DMS53 (cell line): ENCODE measurements at places on chromosomes 12 and 14.

DNA sequence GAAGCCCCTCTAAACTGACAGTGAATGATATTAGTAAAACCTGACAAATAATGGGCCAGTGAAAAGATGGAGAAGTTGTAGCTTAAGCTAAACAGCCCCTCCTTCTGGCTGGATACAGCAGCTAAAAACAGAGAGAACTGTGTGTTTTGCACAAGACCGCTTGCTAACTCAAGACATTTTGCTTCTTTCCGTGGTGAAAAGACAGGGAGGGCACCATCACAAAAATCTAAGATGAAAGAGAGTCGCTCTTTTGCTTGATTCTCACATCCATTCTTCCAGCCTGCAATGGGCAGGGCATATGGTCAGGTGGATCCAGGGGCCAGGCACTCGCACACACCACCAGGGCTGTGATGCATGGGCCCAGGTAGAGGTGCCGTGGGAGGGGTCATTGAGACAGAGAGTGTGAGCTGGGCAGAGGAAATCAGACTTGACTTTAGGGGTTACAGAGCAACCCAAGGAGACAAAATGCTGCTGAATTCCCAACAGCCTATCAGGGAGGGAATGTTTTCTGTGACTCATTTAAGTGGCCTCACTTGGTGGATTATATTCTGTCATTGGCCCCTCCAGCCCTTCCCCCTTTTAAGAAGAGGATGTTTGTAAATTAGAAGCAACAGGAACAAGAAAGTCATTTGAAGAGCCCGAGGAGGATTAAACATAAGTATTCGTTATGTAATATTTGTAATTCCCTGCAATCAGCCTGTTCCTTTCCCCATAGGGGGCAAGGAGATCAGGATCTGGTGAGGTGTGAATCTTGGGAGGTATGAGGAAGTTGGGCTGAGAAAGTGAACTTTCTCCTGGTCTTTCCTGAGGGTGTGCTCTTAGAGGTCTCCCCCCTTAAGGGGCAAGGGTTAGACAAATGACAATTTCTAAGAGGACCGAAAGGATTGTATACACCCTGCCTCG, 12.3 kb downstream of the EMP1 start:
- peak; percentile 70 for DNase-seq

- peak; percentile 14 for DNase-seq
Observed at GRCh38 chr14:96793547-96793946, 3.6 kb upstream of the VRK1 start.

- no peak for DNase-seq
Observed at GRCh38 chr12:26058818-26059217, 66.0 kb downstream of the BHLHE41 start.

- no peak for DNase-seq
Observed at GRCh38 chr14:77582511-77582910, 33.9 kb downstream of the SPTLC2 start.

- DNase-seq = no peak
Observed at GRCh38 chr14:104579507-104579906, at the start of gene C14orf180. TSS of gene C14orf180 (plus strand) at chr14:104579764. CDS start at chr14:104586431, 6,667 bp downstream.

DNA sequence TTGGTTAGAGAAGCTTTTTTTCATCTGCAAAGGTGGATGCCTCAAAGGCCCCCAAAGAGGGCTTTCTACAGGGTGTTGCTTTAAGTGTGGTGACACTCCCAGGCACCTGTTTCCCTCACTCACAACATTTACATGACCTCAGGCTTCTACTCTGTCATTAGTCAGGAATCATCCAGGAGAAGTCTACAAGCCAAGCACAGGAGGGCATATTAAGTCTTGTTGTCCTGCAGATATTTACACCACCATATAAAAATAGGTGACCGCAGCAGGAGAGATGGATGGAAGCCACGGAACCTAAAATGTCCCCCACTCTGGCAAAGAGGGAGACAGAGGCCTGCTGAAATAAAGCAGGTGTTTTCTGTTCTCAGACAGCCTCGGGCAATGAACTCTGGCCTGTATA, 7.5 kb upstream of the DPF3 start:
- no peak for DNase-seq

GRCh38 chr12:44972746-44973421, 78.0 kb downstream of the DBX2 start:
- DNase-seq = peak; percentile 86

DNA sequence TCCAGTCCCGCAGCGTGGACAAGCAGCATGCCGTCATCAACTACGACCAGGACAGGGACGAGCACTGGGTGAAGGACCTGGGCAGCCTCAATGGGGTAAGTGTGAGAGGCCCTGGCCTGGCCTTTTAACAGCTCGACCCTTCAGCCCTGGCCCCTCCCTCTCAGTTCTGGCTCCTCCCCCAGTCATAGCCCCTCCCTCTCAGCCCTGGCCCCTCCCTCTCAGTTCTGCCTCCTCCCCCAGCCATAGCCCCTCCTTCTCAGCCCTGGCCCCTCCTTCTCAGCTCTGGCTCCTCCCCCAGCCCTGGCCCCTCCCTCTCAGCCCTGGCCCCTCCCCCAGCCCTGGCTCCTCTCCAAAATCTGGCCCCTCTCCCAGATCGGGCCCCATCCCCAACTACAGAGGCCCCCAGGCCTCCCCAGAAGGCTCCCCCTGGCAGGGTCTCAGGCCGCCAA, 11.2 kb downstream of the CEP170B start:
- peak; percentile 56 for DNase-seq

DNA sequence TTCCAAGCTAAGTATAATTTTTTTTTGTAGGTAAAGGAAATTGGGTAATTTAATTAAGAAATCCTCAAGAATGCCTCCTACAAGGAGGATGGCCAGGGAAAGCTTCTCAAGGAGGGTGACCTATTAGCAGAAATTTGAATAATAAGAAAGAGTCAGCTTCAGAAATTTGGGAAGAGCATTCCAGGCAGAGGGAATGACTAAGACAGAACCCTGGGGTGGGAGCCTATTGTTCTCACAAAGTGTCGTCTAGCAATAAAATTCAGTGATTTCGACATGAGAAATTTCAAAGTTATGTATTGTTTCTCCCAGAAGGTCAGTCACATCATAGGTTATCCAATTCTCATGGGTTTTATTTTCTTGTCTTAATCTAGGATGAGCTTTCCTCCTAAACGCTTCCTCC, 1168.4 kb downstream of the AACS start:
- no peak for DNase-seq

DNA sequence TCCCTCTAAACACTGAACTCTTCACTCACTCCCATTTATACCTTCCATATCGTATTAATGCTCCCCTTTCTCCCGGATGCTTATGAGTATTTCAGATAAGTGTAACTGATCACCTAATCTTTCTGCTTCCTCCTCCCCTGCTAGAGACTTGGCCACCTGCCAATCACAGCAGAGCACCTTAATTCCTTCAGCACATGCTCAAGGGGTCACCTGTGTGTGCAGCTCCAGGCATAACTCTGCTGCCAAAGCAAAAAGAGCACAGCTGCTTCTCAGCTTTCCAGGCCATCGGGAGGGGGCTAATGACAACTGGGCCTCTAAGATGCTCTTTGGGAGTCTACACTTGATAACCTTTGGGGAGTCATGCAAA, 106.9 kb upstream of the DYRK2 start:
- DNase-seq = peak; percentile 42

GRCh38 chr14:52094546-52095271, 25.9 kb upstream of the NID2 start:
- DNase-seq = no peak

DNA sequence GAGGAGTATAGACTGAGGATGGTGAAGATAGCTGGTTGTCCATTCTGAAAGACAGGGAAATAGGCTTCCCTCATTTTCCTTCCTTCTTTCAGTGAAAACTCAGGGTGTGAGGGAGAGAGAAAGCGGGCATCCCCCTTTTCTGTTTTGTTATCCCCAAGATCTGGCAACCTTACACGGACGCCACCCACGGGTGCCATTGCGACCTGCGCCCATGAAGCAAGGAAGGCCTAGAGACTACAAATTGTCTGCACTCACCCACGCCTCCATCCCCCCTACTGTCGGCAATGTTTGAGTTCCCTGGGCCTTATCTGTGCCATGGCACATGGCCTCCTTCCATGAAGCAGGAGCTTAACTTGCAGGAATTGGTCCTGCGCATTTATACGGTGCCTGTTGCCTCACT, 115.0 kb upstream of the IGF1 start:
- no peak for DNase-seq

DNA sequence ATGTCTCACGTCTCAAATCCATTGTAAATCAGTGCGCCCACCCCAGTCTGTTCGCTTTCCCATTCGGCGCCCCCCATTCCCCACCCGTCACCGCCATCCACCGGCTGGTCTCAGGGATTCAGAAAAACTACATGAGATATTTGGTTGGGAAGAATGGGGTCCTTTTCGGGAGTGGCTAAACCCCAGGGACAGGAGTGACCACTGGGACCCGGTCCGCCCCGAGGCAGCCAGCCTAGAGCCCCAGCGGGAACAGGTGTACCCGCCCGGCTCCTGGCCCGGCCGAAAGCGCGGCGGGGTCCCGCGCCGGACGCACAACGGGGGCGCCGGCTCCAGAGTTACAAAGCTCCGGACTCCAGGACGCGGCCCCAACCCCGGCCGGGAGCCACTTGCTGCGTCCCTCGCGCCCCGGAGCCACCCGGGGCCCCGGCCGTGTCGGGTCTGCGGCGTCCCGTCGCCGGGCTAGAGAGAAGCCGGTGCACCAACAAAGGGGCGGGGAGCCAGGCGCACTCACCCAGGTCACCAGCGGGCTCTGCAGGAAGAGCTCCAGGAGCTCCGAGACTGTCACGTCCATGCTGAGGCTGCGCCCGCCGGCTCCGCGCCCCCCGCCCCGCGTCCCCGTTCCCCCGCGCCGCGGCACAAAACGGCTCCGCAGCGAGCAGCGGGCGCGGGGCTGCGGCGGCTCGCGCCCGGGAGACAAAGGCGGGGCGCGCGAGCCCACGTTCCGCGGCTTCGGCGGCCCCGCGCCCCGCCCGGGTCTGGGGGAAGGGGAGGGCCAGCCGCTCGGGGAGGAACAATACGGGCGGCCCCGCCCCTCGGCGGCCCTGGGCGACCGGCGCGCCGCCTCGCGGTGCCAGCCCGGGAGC, at the start of gene CCDC88C:
TSS of gene CCDC88C (minus strand) at position 701 of the 863 bp plus-strand sequence. CDS start at position 571, 130 bp downstream.
- DNase-seq = peak; percentile 86

DNA sequence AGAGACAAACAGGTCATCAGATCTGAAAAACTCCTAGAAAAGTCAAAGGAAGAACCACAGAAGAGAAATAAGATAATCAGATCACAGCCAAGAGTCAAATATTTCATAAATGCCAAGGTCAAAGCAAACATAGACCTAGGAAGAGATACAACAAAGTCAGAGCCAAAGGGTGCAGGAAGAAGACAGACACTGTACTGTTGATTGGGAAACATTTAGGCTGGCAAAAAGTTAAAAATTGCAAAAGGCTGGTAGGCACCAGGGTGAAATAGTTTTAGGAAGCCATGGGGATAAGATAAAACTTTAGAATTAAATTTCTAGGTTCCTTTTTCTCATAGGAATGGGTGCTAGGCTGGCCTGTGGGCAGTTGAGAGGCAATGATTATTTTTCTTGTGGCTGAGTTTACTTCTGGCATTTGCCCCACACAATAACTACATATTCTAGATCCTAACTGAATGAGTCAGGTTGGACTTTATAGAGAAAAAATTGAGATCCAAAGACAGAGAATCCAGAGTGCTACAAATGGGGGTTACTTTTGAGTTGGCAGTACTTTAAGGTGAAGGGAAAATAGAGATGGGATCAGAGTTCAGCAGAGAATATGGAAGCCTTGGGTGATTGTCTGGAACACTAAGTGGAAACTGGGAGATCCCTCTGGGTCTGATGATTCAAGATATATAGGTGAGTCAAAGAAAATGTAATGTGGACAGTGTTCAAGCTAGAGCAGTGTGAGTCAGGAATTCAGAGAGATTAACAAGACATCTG, 215.5 kb downstream of the C12orf50 start:
- no peak for DNase-seq

DNA sequence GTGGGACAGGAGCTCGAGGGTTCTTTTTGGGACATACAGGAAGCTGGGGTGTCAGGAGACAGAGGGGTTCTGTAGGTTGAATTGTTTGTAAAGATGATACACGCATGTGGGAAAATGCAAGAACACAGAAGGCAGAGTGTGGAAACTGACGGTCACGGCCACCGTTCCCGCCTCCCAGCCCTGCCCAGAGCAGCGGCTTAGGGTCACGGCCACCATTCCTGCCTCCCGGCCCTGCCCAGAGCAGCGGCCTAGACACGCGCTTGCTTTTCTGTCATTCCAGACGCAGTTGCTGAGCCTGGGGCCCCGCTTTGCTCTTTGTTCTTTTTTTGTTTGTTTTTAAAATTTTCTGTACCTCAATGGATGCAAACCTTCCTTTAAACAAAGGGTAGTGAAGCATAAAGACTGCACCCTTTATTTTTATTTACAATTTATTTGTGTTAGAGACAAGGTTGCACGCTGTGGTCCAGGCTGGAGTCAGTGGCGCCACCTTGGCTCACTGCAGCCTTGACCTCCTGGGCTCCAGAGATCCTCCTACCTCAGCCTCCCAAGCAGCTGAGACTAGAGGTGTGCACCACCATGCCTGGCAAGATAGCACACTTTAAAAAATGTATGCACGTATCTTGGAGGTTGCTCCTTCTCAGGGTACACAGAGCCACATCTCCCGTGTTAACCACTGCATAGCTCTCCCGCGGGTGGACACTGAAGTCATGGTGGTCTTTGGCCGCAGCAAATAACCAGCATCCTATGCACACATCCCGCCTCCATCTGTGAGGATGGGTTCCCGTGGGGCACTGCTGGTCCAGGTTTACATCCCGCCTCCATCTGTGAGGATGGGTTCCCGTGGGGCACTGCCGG, 142.3 kb downstream of the ADGRD1 start:
- DNase-seq = no peak

DNA sequence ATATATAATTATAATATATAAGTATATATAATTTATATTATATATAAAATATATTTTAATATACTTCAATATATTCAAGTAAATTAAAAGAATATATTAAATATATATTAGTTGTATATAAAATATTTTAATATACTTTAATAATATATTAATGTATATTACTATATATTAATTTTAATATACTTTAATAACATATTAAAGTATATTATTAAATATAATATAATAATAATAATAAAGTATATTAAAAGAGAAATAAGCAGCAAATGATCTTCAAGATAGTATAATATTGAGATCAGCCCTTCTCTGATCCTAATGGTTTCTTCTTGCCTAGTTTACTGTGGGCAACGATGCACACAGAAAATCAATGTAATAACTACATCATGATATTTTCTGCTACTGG, 2.3 kb downstream of the OR4M1 start:
- DNase-seq = no peak

DNA sequence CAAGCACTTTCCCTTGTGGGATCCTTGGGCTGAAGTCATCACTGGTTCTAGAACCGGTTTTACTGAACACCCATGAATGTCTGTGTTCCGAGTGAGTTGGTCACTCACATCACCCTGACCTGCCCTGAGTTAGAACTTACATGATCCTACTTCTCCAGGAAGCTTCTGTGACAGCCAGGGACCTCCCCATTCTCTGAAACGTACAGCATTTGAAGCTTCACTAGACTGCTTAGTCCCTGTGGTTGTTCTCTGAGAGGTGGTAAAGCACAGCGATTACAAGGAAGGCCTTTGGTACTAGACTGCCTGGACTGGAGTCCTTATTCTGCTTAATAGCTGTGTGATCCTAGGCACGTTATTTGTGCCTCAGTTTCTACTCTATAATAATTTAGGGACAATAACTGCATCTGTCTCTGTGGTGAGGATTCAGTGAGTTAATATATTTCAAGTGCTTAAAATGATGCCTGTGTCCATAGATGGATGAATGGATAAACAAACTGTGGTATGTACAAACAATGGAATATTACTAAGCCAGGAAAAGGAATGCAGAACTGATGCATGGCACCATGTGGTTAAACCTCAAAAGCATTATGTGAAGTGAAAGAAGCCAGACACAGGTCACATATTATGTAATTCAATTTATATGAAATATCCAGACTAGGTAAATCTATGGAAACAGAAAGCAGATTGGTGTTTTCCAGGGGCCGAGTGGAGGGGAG, 54.7 kb upstream of the DDX11 start:
- DNase-seq = no peak
